A549 (cell line): ENCODE measurements at places on chromosomes 5 and 9. TPM values are rescaled to one million over a fixed set of nuclear protein-coding genes. Genes with fewer than 3 reads are reported as not detected.

The PHYHD1 gene
- polyA plus RNA-seq: 0.12 TPM in 1 of 3 replicates, not detected in the others

The SLC25A48 gene
- 0.18 to 0.30 TPM (median 0.29 TPM) in 3 replicates for polyA plus RNA-seq

The SLC6A19 gene
- polyA plus RNA-seq: 0.01 to 0.03 TPM in 2 of 3 replicates, not detected in the other

The PCDHA10 gene
- 0.01 TPM in 3 replicates for polyA plus RNA-seq

The OLFM1 gene
- polyA plus RNA-seq: 8.0 to 11.4 TPM (median 10.5 TPM) in 3 replicates

The GRIA1 gene
- not detected in 3 replicates for polyA plus RNA-seq

The CCDC69 gene
- polyA plus RNA-seq: 2.1 to 3.1 TPM (median 2.9 TPM) in 3 replicates

The ZBED3 gene
- polyA plus RNA-seq: 3.7 to 4.2 TPM (median 4.1 TPM) in 3 replicates

The FRRS1L gene
- 0.42 to 0.59 TPM (median 0.54 TPM) in 3 replicates for polyA plus RNA-seq

The LPAR1 gene
- polyA plus RNA-seq: 14.9 to 15.8 TPM (median 15.8 TPM) in 3 replicates

The KLF4 gene
- 3.4 to 3.6 TPM (median 3.6 TPM) in 3 replicates for polyA plus RNA-seq

The GFI1B gene
- not detected in 3 replicates for polyA plus RNA-seq

The STK32A gene
- polyA plus RNA-seq: 0.45 to 0.63 TPM (median 0.50 TPM) in 3 replicates

The C5 gene
- 16.2 to 17.9 TPM (median 17.1 TPM) in 3 replicates for polyA plus RNA-seq

The PCSK5 gene
- polyA plus RNA-seq: 1.3 to 1.5 TPM (median 1.4 TPM) in 3 replicates

The OLFML2A gene
- polyA plus RNA-seq: 11.3 to 16.2 TPM (median 14.5 TPM) in 3 replicates

The TENT4A gene
- 15.2 to 18.8 TPM (median 16.4 TPM) in 3 replicates for polyA plus RNA-seq

The ANKRD34B gene
- 0.01 TPM in 1 of 3 replicates, not detected in the others for polyA plus RNA-seq

The GRM6 gene
- not detected in 3 replicates for polyA plus RNA-seq

The ITGA2 gene
- 8.5 to 9.7 TPM (median 9.3 TPM) in 3 replicates for polyA plus RNA-seq

The COL27A1 gene
- polyA plus RNA-seq: 20.6 to 21.0 TPM (median 20.7 TPM) in 3 replicates

The LCN15 gene
- polyA plus RNA-seq: 0.07 to 0.09 TPM in 2 of 3 replicates, not detected in the other

The PRKAA1 gene
- 51.5 to 63.3 TPM (median 60.0 TPM) in 3 replicates for polyA plus RNA-seq

The SYK gene
- 0.01 to 0.03 TPM in 2 of 3 replicates, not detected in the other for polyA plus RNA-seq

The ALDH1A1 gene
- polyA plus RNA-seq: 9,362 to 9,987 TPM (median 9,373 TPM) in 3 replicates

The ACTBL2 gene
- 0.06 to 0.11 TPM (median 0.09 TPM) in 3 replicates for polyA plus RNA-seq

The QRFP gene
- polyA plus RNA-seq: not detected in 3 replicates

The LCN10 gene
- polyA plus RNA-seq: not detected in 3 replicates

The CXXC5 gene
- 22.5 to 32.5 TPM (median 26.1 TPM) in 3 replicates for polyA plus RNA-seq

The FOXD1 gene
- polyA plus RNA-seq: 7.1 to 9.5 TPM (median 8.2 TPM) in 3 replicates
